ENCODE measurements at places on chromosomes 16 and 17.

DNA sequence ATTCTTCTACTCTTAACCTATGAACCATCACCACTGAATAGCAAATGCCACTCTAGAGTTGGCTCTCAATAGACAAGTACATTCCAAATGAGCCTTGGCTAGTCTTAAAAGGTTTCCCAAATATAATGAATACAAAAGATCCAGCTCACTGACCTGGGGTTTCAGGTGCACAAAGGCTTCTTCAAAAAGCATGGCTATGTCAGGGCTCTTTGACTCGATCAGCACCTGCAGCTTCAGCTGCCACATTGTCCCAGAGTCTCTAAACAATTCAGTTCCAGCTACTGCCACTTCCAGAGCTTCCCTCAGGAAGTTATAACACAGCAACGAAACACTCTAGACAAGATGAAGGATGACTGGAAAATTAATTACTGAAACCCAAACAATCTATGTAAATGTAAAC lies 16.0 kb upstream of the COPRS start:
- no peak for DNase-seq

GRCh38 chr17:7029659-7030058 lies 6.2 kb upstream of the SLC16A13 start:
- no peak for DNase-seq

GRCh38 chr17:49505854-49506253 lies 10.8 kb downstream of the NGFR start:
- DNase-seq: no peak

GRCh38 chr16:28110074-28110473 lies 46.6 kb upstream of the GSG1L start:
- no peak for DNase-seq

DNA sequence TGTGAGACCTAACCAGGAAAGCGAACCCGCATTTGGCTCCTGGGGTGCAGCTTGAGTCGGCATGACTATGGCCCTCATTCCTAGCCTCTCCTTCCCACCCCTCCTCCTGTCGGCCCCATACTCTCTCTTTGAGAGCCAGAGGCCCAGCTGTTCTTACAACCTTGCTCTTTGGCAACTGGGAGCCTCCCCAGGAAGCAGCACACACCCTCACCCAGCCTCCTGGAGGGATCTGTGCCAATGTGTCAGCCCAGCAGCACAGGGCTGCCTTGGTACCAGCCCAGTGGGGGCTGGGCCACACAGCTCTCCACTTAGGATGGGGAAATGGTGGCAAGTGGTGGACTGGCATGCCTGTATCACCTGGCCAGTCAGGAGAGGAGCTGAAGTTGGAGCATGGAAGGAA lies 70.3 kb upstream of the LGALS9 start:
- no peak for DNase-seq

- DNase-seq: no peak
Observed at GRCh38 chr17:47857551-47858455, 6.8 kb upstream of the SP6 start.

- DNase-seq: no peak
Observed at GRCh38 chr16:86357950-86358349, 152.4 kb upstream of the FOXF1 start.

DNA sequence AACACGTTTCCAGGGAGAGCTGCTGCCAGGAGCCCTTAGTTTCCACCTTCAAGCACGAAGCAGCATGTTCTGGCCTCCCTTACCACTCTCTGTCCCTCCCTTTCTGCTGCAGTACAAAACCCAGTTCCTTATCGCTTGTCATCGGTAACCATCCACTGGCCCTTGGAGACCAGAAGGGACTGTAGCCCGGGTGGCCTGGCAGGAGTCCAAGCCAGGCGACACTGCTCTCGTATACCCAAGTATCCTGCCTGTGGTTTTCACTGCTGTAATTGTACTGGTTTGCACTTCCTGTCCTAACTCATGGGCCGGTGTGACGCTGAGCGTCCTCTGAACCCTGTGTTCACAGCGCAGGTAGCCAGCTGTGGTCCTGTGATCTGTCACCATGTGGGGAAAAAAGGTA lies 81.1 kb downstream of the MAF start:
- no peak for DNase-seq

- DNase-seq: no peak
Observed at GRCh38 chr17:80824549-80825470, 166.8 kb upstream of the CHMP6 start.
